Peyer's patch (tissue), 4 donors: ENCODE measurements at places on chromosomes 4 and X.

- no peak for DNase-seq
Measured at GRCh38 chr4:141388481-141388880, 167.8 kb downstream of the ZNF330 start.

DNA sequence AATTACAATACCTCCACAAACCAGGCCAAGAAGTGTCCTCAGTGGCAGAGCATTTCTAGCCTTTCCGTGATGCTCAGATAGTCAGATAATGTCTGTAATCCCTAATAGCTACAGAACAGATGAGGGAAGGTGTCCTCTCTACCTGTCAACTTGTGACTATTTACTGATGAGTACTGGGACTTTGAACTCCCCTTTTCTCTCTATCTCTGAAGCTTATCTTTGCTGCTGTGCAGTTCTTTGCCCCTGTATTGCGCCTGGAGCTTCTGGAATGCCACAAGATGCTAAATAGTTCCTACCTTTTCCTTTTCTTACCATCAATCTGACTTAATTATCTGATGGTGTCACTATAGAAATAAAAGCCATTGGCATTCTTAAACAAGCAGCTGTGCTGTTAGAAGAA lies 30.5 kb downstream of the FGF2 start:
- DNase-seq = no peak

DNA sequence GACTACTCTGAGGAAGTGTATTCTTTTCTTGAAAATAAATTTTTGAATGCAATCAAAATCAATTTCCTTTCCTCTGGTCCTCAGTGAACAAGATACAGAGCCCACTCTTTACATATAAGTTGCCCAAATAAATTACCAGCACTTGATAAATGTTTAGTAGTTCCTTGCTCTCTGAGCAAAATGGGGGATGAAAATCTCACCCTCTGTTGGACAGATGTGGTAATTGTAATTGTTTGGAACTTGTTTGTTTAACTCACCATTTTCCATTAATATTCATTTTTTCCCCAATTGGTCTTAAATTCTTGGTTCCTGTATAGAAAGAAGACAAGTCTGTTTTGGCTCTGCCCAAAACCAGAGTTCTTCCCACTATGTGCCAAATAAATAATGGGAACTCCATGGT lies 146.3 kb downstream of the LDB2 start:
- DNase-seq = no peak

DNA sequence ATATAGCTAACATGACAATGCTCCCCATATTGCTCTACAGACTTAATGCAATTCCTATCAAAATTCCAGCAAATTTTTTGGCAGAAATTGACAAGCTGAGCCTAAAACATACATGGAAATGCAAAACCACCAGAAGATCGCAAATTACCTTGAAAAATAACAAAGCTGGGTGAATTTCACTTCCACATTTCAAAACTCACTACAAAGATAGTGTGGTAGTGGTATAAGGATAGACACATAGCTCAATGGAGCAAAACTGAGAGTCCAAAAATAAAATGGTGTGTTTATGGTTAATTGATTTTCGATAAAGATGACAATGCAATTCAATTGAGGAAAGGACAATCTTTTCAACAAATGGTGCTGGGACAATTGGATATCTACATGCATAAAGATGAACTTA lies 65.8 kb downstream of the SLC9A7 start:
- DNase-seq = no peak

GRCh38 chr4:17780501-17781299 lies 721 bp downstream of the FAM184B start:
- no peak for DNase-seq

DNA sequence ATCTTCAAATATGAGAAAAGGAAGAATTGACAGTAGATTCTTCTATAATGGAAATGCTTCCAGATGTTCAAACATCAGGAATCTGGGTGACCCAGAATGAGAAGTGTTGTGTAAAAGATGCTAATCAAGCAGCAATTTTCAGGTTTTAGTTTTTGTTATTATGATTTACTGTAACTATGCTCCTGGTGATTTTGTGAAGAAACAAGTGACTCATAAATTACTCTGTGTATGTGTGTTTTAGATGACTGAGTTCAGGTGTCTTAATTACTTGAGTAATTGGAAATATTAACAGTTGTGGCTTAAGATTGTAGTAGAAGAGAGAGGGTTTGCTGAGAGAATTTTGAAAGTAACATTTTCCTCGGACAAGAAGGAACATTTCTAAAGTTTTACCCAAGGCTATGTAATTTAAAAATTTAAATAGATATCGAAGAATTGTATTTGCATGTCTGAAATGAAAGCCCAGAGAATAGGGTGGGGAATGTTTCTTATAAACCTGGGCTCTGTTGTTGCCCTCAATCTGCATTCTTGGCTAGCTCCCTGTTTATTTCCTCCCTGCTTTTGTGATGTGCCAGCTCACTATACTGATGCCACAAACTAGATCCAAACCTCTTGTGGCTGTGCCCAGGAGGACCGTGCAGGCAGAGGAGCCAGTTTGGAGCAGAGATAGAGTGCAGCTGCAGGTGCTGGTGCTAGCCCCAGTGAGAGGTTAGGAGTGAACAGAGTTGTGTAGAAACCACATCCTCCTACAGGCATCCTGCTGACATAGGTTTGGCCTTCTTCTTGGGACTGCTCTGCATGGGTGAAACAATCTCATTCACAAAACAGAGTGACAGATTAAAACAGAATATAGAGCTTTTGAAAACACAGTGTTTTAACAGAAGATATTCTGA lies 25.4 kb upstream of the TNIP3 start:
- DNase-seq = peak; percentile 73

- DNase-seq = no peak
Measured at GRCh38 chr4:78439328-78439727, 112.2 kb upstream of the ANXA3 start.

DNA sequence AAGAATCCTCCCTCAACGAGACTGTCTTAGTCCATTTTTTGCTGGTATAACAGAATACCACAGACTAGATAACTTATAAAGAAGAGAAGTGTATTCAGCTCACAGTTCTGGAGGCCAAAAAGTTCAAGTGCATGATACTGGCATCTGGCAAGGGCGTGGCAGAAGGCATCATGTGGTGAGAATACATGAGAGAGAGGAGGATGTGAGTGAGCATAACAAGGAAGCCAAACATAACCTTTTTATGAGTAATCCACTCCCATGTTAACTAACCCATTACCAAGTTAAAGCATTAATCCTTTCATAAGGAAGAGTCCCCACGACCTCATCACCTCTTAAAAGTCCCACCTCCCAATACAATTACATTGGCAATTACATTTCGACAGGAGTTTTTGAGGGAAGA lies 504.6 kb downstream of the IQCM start:
- no peak for DNase-seq

- DNase-seq = peak; percentile 66
Measured at GRCh38 chr4:87973283-87974169, 2.0 kb upstream of the SPP1 start.

DNA sequence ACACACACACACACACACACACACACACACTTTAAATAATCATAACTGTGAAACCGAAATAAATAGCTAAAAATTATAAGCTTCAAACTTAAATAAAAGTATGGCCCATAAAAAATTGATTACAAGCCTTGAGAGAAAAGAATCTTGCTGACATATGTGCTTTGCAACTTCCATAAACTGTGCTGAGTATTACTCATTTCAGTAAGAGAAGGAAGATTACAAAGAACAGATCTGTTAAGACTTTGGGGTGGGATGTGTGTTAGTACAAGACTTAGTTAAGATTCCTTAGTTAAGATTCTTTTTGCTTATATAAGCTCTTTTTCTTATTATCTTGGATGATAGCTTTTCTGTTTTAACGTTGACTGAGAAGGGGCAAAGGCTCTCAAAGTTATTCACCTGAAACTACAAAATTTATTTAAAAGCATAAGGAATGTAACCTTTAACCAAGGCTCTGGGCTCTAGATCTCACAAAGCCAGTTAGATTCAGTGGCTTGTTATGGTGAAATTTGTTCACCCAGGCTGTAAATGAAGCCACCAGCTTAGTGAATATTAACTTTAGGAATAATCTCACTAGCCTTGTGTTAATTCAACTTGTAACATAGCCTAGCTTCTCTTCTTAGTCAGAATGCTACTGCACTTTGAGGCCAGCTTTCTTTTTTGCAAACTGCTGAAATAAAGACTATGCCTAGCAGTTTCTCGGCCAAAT lies 58.2 kb downstream of the ARSJ start:
- DNase-seq = no peak

GRCh38 chr4:8916906-8917305 lies 45.3 kb upstream of the HMX1 start:
- no peak for DNase-seq
